ENCODE measurements at places on chromosomes 5 and 9.

GRCh38 chr9:72480921-72481320, 40.5 kb upstream of the TMC1 start:
- no peak for DNase-seq

DNA sequence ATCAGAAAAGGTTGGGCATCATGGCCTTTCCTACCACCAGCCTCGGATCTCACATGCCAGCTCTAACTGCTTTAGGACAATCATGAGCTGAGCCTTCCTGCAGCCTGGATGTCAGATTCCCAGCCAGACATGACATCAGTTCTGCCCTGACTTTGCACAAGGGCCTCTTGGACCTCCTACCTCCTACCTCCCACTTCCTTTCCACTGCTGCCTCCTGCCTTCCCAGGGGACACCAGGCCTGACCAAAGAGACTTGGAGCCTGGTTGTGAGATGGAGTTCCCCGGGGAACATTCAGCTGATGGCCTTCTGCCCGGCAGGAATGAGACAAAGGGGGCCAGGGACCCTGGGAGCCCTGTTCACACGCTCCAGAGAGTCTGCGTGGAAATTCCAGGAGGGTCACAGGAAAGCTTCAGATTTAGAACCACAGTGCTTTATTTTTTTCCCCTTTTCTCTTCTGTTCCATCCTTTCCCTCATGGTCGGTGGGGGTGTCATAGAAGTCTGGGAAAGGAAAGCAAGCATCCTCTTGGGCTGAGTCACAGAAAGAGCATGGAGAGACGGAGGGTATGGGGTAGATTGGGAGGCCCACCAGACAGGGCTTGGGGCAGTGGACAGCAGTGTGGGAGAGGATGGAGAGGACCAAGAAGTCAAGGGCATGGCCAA, 35.4 kb upstream of the IL17B start:
- DNase-seq, result no peak

DNA sequence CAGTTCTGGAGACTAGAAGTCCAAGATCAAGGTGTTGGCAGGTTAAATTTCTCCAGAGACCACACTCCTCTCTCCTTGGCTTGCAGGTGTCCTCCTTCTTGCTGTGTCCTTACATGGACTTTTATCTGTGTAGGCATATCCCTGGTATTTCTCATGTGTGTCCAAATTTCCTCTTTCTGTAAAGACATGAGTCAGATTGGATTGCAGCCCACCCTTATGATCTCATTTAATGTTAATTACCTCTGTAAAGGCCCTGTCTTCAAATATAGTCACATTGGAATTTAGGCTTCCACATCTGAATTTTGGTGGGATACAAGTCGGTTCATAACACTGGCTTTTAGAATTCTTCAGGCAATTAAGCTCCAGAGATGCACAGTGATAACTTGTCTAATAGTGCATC, 322.2 kb upstream of the GRIA1 start:
- DNase-seq, result no peak

DNA sequence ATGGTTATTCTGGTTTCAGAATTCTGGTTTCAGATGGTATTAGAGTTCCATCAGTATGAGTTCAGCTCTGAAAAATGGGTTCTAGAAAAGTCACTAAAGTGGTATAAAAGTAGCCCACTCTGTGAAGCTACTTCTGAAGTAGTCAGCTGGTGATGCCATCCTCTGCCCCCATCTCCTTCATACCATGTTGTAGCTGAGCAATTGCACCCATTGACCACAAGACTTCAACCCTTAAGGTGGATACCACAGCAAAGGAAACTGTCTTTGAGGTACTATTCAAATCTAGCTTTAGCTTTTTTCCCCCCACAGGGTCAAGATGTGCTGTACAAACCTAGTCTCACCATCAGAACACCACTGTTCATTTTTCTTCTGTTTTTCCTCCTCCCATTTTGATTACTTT, 444.9 kb downstream of the DMAC1 start:
- no peak for DNase-seq

DNA sequence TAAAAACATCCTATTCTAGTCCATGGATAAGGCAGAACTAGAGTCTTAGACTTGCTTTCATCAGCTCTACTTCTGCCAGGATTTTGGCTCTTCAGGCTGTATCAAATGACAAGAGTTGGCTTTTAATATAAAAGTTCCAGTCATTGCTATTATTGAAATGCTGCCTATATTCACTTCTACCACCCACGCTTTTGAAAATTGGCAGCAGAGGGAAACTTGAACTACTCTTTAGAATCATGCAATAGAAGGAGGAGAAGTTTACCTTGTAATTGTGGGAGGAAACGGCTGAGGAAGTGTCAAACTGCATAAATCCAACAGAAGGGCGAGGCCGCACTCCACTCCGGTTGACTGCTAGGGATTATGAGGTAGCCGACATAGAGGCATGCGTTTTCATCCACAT, 122.6 kb upstream of the BASP1 start:
- no peak for DNase-seq

GRCh38 chr9:110975969-110976368, 62.3 kb downstream of the LPAR1 start:
- DNase-seq, result no peak

DNA sequence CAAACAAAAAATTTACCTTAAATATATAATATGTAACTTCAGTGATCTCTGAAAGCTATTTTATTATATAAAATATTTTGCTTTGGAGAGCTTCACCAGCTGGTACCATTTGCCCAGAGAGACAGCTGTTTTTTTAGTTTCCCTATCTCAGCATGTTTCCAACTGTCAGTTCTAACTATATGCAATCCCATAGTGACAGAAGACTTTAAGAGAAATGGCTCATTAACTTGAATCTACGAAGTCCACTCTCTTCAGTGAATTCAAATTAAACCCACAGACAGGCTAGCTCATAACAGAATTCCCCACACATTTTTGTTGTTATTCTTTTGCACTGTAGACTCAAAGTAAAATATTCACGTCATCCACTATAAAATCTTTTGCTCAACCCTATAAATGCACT, 251.8 kb upstream of the POU5F2 start:
- DNase-seq, result no peak

DNA sequence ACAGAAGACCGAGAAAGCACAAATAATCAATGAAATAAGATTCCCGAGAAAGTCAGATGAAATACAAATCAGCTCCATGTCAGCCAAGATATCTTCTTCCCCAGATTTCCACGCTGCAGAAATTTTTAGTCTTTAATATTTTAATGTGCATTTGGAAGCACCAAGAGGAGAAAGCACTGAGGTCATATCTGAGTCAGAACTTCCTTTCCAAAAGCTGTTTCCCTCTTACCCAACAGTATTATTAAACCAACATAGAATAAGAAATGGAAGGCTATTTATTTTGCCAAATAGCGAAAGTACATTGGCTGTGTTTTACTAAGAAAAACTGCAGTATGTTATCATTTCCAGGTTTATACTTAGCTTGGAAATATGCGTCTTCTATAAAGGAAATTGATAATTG, 772.1 kb upstream of the CDH9 start:
- DNase-seq, result no peak

- no peak for DNase-seq
These were observed 89.2 kb downstream of the FSTL4 start for GRCh38 chr5:133523013-133523658.

DNA sequence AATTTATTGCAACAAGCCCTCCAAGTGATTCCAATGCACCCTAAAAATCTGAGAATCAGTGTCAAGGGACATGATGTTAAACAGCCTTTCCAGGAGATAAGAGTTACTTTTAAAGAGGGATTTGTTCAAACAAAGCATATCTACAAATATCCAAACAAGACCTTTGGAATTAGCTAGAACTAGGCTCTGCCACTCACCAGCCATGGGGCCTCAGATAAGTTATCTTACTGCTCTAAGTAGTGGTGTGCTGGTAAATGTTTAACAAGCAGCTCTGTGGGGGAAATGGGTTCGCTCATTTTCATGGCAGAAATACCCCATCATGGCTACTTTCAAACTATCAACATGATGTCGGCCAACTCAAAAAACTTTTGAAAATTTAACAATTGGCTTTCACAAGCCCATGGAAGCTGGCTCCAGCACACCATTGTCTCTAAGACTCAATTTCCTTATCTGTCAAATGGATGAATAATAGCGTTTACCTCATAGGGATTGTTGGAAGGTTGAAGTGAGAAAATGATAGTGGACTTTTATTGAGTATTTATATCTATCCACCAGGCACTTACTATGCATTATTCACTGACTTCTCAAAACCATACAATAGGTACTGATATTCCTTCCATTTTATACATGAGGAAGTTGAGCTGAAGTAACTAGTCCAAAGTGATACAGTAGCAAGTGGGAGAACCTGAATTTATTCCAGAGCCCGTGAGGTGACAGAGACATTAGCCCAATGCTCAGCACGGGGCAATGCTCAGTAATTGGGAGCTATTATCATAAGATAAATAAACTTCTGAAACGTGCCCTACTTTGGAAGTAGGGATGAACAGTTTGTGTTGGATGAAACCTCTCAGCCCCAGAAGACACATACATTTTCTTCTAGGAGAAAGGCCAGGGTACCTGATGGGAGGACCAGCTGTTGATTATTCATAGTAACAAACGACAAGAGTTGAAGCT, 43.2 kb downstream of the SH3RF2 start:
- DNase-seq, result no peak

GRCh38 chr5:133757396-133757945, 145.1 kb upstream of the FSTL4 start:
- DNase-seq, result no peak

GRCh38 chr5:53045263-53045662, 56.1 kb downstream of the ITGA2 start:
- DNase-seq, result no peak

DNA sequence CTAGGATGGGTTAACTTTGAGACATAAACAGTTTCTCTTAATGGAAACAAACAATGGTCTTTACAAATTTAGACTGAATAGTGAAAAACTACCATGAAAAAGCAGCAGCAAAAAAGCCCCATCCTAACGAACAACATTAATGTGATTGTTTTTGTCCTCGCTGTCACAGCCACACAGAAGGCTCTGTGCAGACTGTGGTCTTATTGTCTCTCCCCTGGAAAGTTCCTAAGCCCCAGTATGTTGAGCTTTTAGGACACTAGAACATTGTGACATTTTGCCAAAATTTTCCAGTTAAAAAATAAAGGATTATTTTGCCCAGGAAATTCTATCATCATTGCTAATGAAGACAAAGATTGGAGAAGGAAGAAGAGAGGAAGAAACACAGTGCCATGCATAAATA, 12.6 kb upstream of the SOWAHA start:
- DNase-seq, result no peak

- DNase-seq, result no peak
These were observed 1.5 kb downstream of the PCSK1 start for GRCh38 chr5:96431376-96432187.

DNA sequence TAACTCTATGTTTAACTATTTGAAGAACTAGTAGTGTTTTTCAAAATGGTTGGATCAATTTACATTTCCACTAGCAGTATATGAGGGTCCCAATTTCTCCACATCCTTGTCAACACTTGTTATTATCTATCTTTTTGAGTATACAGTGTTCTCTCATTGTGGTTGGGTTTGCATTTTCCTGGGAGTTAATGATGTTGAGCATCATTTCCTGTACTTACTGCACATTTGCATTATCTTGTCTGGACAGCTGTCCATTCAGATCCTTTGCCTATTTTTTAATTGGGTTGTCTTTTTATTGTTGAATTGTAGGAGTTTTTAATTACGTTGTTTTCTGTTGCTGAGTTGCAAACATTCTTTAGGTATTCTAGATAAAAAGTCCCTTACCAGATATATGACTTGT, 103.4 kb upstream of the LRRTM2 start:
- DNase-seq, result no peak

GRCh38 chr5:74949976-74950375, 83.8 kb upstream of the FAM169A start:
- no peak for DNase-seq

DNA sequence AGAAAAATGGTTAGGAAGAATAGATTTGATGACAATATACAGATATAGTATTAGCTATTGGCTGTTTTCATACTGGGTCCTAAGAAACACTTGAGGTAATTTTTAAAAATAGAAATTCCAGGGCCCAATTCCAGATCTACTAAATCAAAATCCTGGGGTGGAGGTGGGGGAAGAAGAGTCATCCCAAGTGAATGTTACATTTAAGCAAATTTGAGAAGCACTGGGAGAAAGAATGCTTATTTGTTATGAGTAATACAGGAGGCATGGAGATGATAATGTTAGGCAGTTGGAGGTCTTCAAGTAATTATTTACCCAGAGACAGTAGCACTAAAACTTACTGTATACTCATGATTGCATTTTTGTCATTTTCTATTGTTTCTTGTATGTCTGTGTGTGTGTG, 93.0 kb upstream of the DAB2 start:
- no peak for DNase-seq

- no peak for DNase-seq
These were observed 71.0 kb upstream of the MELK start for GRCh38 chr9:36501727-36502126.

GRCh38 chr9:131981116-131981776, 98.4 kb downstream of the MED27 start:
- DNase-seq, result no peak

- no peak for DNase-seq
These were observed 37.9 kb downstream of the SLC6A7 start for GRCh38 chr5:150227606-150228273.

GRCh38 chr5:170353011-170353761, 36.0 kb downstream of the KCNMB1 start:
- DNase-seq, result no peak

DNA sequence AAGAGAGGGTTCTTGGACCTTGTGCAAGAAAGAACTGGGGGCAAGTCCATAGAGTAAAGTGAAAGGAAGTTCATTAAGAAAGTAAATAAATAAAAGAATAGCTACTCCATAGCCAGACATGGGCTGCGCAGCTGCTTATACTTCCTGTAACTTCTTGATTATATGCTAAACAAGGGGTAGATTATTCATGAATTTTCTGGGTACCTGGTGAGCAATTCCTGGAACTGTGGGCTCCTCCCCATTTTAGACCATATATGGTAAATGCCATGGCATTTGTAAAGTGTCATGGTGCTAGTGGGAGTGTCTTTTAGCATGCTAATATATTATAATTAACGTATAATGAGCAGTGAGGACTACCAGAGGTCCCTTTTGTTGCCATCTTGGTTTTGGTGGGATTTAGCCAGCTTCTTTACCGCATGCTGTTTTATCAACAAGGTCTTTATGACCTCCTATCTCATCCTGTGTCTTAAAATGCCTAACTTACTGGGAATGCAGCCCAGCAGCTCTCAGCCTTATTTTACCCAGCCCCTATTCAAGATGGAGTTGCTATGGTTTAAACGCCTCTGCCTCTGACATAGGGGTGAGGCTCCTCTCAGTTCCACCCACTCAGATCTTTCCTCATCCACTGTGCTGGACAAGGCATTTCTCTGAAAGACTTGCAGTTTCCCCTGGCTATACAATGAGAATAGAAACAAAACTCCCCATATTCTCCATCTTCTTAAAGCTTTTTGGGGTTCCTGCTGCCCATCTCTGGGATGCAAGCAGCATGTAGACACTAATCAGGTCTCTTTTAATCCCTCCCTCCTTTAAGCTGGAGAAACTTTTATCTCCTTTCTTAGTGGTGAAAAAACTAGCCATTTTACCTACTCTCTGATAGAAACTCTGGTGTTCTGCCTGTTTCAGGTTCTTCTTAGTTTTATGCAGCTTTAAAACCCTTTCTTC, 91.2 kb downstream of the ARRDC3 start:
- no peak for DNase-seq

GRCh38 chr5:157575381-157576020, at the start of gene ADAM19:
TSS of gene ADAM19 (minus strand) at chr5:157575775. CDS start at chr5:157575696, 79 bp downstream.
- DNase-seq, result peak; percentile 46

All from liver (tissue), 10 donors.